ENCODE measurements at places on chromosomes 11 and 22.
A peak's percentile ranks its signal among the peaks of the same experiment; 100 is the strongest.

DNA sequence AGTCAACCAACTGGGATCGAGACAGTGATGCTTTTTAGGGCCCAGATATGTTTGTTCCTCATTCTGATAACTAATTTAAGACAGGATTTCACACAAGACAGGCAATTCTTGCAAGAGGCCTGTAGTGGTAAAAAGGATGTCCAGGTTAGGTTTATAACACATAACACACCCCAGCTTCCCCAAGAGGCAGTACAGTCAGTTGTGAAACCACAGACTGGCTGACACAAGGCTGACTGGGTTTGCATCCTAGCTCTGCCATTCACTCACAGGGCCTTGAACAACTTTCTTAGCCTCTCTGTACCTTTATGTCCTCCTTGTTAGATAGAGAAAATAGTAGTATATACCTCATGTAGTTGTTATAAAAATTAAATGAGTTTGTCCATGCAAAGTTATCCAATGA is 55.0 kb upstream of the PTH start:
- DNase-seq = no peak

DNA sequence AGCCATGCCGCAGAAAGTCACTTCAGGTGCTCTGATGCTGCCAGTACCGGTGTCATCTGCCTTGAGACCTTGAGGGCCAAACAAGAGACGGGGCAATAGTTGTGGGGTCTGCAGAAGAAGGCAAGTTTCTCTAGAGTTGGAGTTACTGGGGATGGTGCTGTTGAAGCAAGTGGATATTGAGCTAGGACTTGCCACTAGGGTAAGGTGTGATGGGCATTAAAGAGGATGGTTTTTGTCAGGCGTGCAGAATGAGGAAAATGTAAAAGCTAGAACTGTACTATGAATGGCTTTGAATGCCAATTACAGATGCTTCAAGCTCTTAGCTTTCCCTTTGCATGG is 61.6 kb downstream of the TNRC6B start:
- no peak for DNase-seq

DNA sequence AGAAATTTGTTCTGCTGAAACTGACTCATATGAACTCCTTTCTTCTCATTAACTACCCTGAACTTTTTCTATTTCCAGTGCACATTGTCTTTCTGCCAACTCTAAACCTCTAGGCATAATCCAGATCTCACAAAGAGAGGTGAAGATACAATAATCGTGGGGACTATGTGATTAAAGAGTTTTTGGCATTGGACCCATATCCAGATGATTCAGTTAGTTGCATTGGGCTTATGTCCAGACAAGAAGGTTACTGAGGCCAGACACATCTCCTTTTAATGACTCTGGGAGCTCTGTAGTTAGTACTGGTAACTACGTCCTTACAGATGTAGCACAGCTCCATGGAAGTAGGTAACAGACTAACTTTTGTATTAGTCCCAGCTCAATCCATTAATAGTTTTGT is 273.0 kb downstream of the CASP12 start:
- DNase-seq = no peak

DNA sequence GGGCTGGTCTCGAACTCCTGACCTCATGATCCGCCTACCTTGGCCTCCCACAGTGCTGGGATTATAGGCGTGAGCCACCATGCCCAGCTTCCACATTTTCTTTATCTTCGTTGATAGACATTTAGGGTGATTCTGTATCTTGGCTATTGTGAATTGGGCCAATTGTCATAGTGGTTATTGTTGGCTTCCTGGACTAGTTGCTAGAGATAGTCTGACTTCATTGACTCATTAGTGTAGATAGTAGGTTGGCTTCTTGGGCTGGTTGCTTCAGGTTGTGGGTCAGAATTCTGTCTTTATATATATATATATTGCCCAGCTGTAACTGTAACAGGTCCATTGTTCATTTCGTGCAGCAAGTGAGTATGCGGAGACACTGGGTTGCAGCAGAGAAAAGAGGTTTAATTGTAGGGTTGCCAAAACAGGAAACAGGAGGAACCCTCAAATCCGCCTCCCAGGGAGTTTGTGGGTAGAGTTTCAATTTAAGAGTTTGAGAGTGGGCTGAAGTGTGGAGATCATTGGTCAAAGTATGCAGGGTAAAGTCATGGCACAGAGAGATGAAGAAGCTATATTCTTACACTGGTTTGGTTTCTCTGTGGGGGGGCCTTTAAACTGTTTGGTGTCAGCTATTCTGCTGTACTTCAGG is 22.0 kb downstream of the ATG13 start:
- DNase-seq = no peak

DNA sequence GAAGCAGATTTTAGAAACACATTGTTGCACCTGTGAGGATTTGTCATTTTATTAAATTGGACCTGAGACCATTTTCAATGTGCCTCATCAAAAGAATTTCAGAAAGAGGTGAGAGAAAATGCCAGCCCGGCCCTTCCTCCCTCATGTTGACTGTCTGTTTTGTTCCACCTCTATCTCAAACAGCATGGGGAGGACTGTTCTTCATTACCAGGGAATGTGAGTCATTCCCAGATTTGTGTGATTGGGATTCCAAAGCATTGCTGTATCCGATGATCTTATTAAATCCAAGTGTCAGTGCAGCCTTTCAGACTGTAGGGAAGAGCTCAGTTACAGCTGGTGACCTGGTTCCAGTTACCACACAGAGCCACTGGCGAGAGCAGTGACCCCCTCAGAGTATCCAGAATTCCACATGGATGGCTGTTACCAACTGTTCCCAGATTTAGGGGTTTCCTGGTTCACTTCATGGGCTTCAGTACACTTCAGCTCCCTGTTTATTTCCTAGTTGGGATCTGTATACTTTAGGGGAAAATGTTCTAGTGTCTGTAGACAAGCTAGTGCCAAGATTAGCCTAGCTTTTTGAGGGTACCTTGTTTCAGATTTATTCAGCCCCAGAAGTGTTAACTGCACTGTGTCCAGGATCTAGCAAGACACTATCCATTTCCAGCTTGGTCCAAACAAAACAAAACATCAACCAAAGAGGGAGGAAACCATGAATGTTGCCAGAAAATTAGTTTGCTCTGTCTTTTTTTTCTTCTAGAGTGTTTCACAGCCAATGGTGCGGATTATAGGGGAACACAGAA is 20.9 kb downstream of the KREMEN1 start:
- no peak for DNase-seq

DNA sequence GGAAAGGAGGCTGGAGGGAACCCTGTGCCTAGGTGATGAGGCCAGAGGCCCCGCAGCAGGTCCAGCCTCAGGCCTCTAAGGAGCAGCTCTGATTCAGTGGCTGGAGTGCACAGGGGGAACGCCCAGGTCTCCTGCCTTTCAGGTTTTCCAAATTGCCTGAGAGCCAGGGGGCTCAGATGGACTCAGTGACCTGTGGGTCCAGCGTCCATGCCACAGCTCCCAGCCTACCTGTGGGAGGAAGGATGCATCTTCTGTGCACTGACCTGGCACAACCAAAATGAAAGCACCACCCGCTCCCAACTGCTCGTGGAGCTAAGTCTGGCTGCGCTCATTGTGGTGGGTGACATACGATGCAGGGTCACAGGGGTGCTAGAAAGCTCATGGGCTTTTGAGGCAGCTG is 82.8 kb downstream of the FEZ1 start:
- DNase-seq = peak; percentile 6

GRCh38 chr22:20565079-20565734 is 57.8 kb downstream of the MED15 start:
- no peak for DNase-seq
